ENCODE measurements at places on chromosomes 6 and 20.
A peak's percentile ranks its signal among the peaks of the same experiment; 100 is the strongest.

- no peak for DNase-seq
These were observed 29.9 kb upstream of the ZNF184 start for GRCh38 chr6:27502508-27503435.

- no peak for DNase-seq
These were observed 1.1 kb downstream of the NT5DC1 start for GRCh38 chr6:116101790-116102189.

GRCh38 chr6:24936641-24937317 is 1.0 kb upstream of the RIPOR2 start:
- no peak for DNase-seq

- DNase-seq = no peak
These were observed 18.0 kb downstream of the TFEB start for GRCh38 chr6:41717392-41717736.

DNA sequence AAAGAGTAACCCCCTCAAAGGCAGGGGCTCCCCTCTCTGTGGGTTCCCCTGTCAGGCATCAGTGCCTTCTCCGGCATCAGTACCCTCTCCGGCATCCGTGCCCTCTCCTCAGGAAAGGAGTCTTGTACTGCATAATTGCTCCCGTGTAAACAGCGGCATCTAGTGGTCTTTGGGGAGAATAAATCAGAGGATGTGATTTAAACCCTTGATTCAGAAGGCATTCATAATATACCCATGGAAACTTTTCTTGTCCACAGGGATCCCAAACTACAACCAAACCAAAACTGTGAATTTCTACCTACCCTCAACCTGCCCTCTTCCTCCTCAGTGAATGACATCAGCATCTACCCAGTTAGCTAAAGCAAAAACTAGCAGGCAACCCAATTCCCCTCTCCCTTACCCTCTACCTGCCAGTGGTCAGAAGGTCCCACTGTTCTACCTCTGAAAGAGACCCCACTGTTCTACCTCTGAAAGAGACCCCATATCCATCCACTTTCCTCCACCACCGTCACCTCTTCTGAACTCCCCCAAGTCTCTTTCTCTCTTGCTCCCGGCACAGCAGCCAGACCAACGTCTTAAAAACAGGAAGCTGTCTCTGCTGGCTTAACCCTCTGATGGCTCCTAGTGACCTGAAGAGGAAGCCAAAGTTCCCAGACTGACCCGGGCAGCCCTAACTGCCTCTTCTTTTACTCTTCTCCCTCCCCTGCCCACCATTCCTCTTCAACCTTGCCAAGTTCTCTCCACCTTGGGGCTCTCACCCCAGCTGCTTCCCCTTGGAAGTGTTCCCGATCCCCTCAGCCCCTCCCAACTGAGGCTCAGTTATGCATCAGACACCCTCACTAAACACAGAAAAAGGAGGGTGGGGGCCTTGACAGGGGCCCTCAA is 27.2 kb downstream of the UBE2V1 start:
- DNase-seq = peak; percentile 35

DNA sequence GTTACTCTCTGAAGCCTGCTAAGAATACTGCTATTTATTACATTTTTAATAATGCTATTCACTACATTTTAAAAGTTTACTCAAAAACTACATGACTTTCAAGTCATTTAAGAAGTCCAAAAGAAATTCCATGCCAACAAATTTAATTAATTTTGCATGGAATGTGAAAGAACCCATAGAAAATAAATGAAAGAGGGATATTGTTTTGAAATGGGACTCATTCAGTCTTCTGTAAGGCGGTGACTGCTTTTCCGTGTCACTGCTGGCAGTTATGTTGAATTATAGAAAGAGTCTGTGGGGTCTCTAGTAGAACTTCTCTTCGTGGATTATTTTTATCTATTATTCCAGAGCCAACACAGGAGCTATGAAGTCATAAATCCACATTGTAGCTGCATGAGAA is 211.2 kb downstream of the LAMA2 start:
- no peak for DNase-seq

DNA sequence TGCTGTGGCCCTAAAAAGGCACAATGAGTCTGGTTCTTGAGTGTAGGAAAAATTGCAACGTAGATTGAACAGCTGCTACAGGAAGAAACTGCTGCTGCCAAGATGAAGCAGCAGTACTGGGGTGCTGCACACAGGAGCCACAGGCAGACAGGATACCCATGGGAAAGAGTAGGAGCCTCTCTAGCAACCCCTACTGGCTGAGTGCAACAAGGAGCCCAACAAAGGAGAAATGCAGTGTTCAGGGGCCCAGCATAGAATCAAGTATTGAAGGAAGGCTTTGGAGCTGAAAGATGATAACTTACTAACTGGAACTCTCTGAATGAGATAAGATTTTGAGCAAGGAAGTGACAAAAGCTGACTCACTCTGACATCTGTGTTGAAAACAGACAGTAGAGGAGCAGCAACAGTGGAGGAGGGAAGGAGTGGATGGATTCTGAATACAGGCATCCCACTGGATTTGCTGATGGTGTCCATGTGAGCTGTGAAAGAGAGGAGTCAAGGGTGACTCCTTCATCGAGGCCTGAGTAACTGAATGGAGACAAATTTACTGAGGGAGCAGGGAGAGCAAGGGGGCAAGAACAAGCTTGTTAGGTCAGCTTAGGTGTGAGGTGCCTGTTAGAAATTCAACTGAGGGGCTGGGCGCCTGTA is 534.7 kb upstream of the JARID2 start:
- no peak for DNase-seq

GRCh38 chr20:51156041-51156982 is 133.4 kb upstream of the KCNG1 start:
- peak; percentile 20 for DNase-seq

Data from forelimb muscle (tissue), 1 donor.